ENCODE measurements at places on chromosomes 12 and 14.

- no peak for DNase-seq
Observed at GRCh38 chr14:40955131-40955505, 651.6 kb upstream of the LRFN5 start.

GRCh38 chr14:40417777-40418401, 985.7 kb upstream of the FBXO33 start:
- peak; percentile 17 for DNase-seq

DNA sequence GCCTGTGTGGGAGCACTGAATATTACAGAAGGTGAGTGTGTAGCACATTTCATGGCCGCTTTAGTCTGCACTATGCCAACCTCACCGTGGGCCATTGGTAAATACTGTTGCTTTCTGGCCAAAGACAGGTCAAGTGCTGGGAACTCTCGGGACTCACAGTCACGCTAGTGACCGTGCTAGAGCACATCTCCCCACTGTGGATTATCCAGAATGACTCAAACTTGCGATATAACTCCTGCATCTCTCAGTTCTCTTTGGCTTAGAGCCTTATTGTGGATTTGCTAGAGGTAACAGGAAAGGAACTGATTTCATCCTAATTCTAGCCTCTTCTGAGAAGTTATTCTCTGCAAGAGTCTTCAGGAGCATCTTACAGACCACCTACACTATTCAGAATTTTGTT, 86.5 kb downstream of the DAD1 start:
- no peak for DNase-seq

DNA sequence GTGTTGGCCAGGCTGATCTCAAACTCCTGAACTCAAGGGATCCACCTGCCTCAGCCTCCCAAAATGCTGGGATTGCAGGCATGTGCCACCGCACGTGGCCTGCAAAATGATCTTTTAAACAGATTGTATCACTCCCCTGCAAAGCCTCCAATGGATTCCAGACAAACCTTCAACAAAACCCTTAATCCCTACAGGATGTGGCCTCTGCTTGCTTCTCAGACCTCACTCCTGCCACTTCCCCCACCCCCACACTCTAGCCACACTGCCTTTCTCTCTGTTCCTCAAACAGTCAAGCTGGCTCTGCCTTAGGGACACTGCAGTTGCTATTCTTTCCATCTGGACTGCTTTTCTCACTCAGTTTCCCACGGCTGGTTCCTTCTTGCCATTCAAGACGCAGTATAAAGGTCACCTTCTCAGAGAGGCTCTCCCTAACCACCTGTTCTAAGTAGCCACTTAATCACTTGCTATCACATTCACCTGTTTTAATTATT, 47.3 kb upstream of the TMED10 start:
- no peak for DNase-seq

DNA sequence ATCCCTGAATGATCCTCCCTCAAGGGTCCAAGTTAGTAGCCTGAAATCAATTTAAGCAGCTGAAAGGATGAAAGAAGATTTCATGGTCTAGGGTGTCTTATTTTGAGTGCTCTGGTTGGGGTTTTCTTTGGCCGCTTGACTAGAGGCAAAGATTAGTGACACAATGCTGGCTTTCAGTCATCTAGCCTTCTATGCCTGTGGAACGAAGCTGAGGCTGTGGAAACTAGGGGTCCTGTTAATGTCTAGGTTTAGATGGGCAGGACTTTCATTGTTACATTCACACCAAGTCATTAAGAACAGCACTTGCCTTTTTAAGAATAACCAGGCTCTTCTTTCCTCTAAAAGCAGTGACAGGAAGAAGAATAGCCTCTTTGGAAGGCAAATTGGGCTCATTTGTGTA, 253.8 kb upstream of the E2F7 start:
- no peak for DNase-seq

GRCh38 chr12:72141381-72141780, 130.8 kb upstream of the TRHDE start:
- no peak for DNase-seq

DNA sequence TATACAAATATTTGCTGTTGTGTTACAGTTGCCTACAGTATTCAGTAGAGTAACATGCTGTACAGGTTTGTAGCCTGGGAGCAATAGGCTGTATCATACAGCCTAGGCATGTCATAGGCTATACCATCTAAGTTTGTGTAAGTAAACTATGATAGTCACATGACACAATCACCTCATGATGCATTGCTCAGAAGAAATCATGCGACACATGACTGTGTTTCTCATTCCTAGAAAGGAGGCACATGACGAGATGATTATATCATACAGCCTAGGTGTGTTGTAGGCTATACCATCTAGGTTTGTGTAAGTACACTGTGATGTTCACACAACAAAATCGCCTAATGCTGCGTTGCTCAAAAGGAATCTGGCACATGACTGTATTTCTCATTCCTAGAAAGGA, 31.9 kb downstream of the NOPCHAP1 start:
- DNase-seq, result no peak

DNA sequence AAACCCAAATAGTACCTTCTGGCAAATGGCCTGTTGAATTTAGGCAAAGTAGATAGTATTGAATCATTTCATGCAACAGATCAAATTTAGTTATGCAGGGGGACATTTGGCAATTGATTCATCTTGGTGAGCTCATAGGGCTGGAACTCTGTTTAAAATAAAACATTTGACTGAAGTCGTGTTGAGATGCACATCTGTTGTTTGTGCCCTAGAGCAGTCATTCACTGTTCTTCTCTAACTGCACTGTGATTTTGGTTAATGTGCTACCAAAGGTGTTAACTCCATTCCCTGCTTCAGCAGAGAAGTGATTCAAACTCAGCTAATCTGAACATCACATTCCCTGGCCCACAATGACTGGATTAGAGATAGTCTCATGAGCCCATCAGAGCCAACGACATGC, 44.0 kb upstream of the CSRP2 start:
- no peak for DNase-seq

GRCh38 chr12:43079476-43079875, 472.5 kb downstream of the ADAMTS20 start:
- no peak for DNase-seq

DNA sequence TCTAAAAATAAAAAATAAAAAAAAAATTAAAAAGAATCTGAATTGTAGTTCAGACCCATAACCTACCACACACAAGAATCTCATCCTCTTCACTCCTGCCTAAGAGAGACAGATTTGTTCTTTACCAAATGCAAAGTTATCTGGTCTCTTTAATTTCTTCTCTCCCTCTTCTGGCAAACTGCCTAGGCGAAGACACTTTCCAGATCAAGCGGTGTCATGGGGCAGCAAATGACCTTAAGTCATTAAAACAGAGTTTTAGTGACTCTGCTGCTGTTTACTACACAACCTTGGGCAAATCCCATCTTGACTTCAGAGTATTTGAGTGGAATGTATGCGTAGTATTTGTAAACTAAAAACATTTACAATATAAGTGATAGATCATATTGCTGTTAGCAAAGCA, 60.9 kb upstream of the NID2 start:
- DNase-seq, result no peak

- no peak for DNase-seq
Observed at GRCh38 chr14:69066396-69067171, 86.3 kb downstream of the DCAF5 start.

DNA sequence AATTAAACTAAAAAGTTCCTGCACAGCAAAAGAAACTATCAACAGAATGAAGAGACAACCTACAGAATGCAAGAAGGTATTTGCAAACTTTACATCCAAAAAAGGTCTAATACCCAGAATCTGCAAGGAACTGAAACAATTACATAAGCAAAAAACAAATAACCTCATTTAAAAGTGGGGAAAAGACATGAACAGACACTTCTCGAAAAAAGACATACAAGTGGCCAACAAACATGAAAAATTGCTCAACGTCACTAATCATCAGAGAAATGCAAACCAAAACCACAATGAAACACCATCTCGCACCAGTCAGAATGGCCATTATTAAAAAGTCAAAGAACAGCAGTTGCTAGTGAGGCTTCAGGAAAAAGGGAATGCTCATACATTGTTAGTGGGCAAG, 15.2 kb downstream of the PDE6H start:
- DNase-seq, result no peak

- no peak for DNase-seq
Observed at GRCh38 chr12:72631926-72632685, 359.9 kb downstream of the TRHDE start.

GRCh38 chr14:84181072-84181471, 1348.9 kb upstream of the FLRT2 start:
- DNase-seq, result no peak

GRCh38 chr14:91374287-91374878, 43.2 kb downstream of the CCDC88C start:
- no peak for DNase-seq

DNA sequence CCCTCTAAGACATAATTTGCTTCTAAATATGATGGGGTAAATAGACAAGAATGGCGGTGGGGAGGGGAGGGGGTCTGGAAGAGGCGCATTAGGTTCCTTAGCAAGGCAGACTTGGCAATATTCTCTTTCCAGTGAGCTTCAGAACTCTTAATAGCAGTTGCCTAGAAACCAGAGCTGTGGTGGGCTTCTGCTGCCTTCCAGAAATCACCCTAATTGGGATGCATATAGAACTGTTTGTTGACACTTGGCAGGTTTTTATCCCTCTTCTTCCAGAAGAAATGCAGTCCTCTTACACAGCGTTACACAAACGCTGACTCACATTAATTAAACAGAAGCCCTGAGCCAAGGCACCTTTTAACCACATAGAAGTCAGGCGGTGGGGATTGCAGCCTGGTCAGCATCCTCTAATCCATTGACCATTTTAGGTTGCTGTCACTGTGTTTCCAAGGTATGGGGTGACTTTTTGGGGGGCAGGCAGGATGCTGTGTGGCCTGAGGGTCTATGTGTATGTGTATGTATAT, 114.1 kb downstream of the CCDC60 start:
- DNase-seq, result no peak

DNA sequence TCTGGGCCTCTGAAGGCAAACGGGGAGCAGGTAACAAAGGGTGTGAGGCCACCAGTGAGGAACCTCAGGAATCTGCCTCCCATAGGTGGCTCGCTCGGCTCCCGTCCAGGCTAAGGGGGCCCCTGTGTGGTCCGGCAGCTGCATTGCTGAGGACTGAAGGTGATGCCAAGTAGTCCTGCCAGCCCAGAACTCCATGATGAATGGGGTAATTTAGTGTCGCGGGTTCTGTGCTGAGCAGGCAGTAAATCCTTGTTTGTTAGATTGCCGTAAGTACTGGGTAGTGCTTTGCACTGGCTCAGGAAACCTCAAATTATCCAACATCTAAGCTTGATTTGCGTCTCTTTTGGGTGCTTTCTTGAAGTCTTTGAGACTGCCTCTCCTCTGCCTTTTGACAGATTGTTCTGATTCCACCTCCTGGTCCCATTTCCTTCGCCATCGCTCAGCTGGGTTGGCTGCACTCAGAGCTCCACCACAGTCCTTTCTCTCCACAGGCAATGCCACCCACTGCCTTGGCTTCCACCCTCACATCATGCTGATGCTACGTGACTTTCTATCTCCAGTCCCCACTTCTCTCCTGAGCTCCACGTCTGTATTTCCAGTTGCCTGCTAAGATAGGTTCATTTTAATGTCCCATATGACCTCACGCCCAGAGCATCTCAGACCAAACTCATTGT, 392.0 kb downstream of the FUT8 start:
- DNase-seq, result no peak

DNA sequence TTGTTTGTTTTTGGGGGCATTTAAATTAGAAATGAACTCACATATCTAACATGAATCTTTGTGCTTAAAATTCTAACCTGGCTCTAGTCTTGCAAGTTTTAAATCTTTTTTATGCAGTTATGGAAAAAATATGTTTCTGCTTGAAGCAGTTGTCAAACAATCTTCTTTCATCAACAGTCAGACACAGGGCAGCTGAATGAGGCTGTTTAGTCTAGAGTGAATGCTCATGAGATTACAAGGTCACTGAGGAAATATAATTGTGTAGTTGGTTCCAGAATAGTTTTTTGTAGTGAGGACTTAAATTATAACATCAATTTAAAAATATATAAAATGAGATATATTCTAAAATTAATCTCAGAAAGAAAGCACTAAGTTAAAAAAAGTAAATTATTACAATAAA, 76.5 kb downstream of the TRMT5 start:
- no peak for DNase-seq

GRCh38 chr12:103768467-103769123, 72.4 kb downstream of the NT5DC3 start:
- no peak for DNase-seq

- DNase-seq, result no peak
Observed at GRCh38 chr12:89166525-89166934, 185.8 kb downstream of the DUSP6 start.

DNA sequence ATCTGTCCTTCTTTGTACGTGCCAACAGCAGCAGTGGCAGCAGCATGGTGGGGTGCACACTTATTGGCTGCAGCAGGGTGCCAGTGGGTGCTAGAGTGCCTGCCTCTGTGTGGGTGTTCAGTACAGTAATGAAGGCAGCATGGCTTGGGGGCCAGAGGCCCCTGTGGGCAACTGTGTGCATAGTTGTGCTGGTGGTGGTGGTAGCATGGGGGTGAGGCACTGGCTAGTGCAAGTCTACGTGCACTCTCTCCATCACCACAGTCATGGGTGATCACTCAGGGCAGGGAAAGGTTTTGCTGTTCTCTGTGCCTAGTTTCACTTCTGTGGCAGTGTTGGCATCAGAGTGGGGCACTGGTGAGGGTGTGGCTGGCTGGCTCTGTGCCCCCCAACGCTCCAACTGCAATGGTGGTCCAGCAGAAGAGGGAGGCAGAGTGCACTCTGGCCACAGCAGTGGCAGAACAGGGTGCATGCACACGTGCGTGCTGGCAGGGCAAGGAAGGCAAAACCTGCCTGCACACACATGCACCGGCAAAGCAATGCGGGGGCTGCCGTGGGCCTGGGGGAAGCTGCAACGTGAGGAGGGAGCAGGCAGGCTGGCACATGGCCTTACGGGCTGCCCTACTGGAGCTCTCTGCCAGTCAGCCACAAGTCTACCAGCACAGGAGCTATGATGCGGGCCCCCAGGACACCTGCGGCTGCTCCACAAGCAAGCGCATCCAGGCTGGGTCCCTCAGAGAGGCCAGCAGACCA, 60.1 kb downstream of the CRACR2A start:
- no peak for DNase-seq

DNA sequence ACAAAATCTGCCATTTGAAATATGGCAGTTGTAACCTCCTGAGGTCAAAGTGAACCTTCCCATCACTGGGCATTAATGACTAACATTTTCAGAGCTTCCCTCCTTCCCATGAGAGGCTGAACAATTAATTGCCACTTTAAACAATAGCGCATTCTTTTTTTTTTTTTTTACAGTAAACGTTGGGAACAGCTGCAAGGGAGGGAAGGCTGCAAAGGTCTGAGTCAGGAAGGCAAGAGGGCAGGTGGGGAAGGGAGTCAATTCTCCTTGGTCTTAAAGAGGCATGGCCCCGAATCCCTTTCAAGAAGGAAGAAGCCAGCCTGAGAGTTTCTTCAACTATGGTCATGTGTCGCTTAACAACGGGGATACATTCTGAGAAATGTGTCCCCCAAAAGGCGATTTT, 41.0 kb upstream of the PLEKHG3 start:
- no peak for DNase-seq
